ENCODE measurements at places on chromosomes 7 and 10. TPM values are rescaled to one million over a fixed set of nuclear protein-coding genes. Genes with fewer than 3 reads are reported as not detected.

DNA sequence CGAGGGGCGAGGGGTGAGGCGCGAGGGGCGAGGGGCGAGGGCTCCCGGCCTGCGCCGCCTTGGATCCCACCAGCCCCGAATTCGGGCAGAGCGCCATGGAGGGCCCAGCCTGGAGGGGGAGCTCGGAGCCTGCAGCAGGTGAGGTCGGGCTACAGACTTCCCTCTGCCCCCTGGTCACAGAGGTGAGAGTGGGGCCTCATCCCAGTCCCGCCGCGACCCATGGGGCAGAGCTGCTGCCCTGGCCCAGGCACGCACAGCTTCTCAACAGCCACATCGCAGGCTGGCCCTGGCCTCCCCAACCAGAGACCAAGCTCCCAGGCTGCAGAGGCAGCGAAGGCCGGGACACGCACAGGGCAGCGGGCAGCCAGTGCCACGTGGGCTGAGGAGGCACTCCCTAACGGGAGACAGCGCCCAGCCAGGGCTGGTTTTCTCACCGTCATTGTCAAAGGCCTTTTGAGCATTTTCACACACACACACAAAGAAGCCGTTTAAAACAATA lies 191.8 kb downstream of the PTPRN2 start:
- H3K4me3 ChIP-seq: no peak overlapping the region
- H3K36me3 ChIP-seq: no peaks in the 10 kb centered on the region
- peaks cover 12% of the 10 kb centered on the region for H3K27me3 ChIP-seq
- DNase-seq: no peak
- H3K4me1 ChIP-seq: no peaks in the 10 kb centered on the region
- H3K27ac ChIP-seq: no peak overlapping the region

DNA sequence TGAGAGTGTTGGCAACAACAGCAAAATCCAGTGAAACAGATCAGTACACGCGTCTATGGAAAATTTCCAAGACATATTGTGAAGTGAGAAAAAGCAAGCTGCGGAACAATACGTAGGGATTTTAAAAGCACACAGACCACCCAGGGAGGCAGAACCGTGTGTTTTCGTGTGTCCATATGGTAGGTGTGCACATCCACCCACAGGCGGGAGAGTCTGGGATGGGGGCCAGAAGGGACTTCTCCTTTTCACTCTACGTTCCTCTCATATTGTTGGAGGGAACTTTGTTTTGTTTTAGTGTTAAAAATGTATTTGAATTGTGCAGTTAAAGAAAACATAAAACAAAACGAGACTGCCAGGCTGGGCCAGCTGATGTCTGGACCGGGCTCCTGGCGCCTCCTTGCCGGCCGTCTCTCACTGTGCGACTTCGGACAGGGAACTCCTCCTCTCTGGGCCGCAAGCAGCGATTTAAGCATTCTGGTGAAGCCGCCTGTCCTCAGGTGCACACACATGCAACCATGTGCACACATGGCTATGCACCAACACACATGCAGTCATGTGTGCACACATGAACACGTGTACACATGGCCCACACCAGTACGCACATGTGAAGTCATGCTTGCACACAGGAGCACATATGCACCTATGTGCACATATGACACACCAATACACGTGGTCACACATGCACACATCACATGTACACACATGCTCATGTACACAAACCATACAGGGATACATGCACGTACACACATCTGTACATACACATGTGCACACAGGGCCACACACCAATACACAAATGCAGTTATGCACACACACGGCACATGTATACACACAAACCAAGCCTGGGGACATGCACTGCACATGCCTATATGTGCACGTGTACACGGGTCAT lies 141.1 kb downstream of the ELFN1 start:
- DNase-seq: peak; percentile 45
- H3K4me3 ChIP-seq: no peak overlapping the region
- no peaks in the 10 kb centered on the region for H3K36me3 ChIP-seq
- H3K27ac ChIP-seq: no peak overlapping the region
- H3K27me3 ChIP-seq: no peaks in the 10 kb centered on the region

GRCh38 chr7:46852795-46853194 lies 729.1 kb downstream of the TNS3 start:
- no peak overlapping the region for H3K27ac ChIP-seq
- no peak overlapping the region for H3K4me3 ChIP-seq
- H3K36me3 ChIP-seq: no peaks in the 10 kb centered on the region
- no peaks in the 10 kb centered on the region for H3K27me3 ChIP-seq
- H3K4me1 ChIP-seq: no peaks in the 10 kb centered on the region

The RTKN2 gene
- total RNA-seq: 14.1 TPM

DNA sequence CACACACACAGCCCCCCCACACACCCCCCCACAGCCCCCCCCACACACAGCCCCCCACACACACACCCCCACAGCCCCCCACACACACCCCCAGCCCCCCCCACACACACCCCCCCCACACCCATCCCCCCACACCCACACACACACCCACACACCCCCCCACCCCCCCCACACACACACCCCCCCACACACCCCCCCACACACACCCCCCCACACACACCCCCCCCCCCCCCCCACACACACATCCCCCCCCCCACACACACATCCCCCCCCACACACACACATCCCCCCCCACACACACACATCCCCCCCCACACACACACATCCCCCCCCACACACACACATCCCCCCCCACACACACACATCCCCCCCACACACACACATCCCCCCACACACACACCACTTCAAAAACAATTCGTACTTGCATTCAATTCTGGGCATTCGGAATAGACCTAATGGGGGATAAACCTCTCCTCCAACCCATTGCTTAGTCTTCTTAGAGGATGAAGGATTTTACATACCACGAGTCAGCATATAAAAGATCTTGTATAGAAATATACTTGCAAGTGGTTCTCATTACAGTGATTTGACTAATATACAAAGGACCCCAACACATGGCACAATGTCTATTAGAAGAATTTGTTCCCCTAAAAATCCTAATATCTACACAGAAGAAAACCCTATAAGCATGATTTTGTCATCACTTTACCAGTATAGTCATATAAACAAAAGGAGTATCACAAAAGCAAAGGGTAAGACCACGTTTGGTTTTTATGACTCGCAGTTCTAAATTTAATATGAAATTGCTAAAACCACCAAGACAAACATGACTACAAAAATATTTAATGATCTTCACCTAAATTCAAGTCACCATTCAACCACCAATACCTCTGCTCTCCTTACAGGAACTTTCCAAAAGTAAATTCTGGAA lies 80.9 kb downstream of the DIP2C start:
- H3K27me3 ChIP-seq: no peaks in the 10 kb centered on the region
- no peak overlapping the region for H3K4me3 ChIP-seq
- H3K4me1 ChIP-seq: no peaks in the 10 kb centered on the region

DNA sequence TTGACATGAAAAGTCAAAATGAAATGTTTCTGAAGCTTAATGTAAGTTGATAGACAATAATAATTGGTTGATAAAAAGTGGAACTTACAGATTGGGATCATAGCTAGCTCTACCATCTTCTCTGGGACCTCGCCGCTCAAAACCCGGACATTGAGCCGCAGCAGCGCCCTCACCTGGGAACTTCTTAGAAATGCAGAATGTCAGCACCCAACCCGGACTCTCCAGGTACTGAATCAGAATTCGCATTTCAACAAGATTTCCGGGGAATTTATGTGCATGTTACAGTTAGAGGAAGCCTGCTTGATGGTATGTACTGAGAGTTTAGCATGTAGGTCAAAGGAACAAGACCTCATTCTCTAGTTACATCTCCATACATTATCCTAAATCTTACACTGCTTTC lies 36.7 kb upstream of the ABLIM1 start:
- no peaks in the 10 kb centered on the region for H3K36me3 ChIP-seq
- H3K27ac ChIP-seq: no peak overlapping the region
- H3K4me1 ChIP-seq: peaks cover 7% of the 10 kb centered on the region
- H3K4me3 ChIP-seq: no peak overlapping the region
- no peaks in the 10 kb centered on the region for H3K27me3 ChIP-seq

- no peaks in the 10 kb centered on the region for H3K4me1 ChIP-seq
- H3K27me3 ChIP-seq: no peaks in the 10 kb centered on the region
- no peaks in the 10 kb centered on the region for H3K36me3 ChIP-seq
- no peak overlapping the region for H3K27ac ChIP-seq
- no peak for DNase-seq
- no peak overlapping the region for H3K4me3 ChIP-seq
Measured at GRCh38 chr10:5862360-5862961, 27.2 kb downstream of the ANKRD16 start.

The PAX4 gene
- not detected for total RNA-seq

- H3K4me3 ChIP-seq: no peak overlapping the region
- H3K36me3 ChIP-seq: no peaks in the 10 kb centered on the region
- no peaks in the 10 kb centered on the region for H3K4me1 ChIP-seq
- H3K27me3 ChIP-seq: peaks cover 7% of the 10 kb centered on the region
Measured at GRCh38 chr10:2772816-2773631, 294.3 kb upstream of the PFKP start.

DNA sequence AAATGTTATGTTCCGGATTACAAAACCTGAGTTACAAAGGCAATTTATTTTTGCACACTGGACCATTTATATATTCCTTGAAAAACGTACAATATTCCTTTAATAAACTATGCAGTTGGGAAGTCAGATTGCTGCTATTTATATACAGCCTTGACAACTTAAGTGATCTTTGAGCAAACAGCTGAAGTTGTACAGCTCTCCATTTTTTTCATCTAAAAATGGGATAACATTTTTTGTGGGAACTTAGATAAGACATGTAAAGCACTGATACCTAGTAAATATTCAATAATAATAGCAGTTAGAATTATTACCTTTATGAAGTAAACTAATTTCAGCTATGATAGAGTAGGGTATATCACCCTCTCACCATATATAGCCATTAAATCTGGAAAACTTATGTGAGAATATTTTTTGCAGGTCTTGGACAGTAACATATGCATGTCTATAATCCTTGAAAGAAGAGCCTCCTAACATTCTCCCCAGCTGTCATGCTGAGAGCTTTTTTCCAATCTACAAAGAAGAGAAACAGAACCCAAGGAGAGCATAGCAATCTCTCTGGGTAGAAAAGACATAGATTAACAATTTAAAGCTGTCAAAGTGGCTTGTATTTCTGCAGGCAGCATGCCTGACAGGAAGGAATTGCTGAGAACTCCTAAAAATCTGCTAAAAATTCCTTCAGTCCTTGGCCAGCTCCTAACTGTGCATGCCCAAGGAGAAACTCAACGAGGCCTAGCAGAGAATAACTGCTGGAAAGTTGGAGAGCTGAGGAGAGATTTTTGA lies 326.0 kb downstream of the CRPPA start:
- H3K4me3 ChIP-seq: no peak overlapping the region
- no peak overlapping the region for H3K27ac ChIP-seq
- no peaks in the 10 kb centered on the region for H3K27me3 ChIP-seq
- DNase-seq: no peak

- H3K27ac ChIP-seq: no peak overlapping the region
- H3K4me3 ChIP-seq: no peak overlapping the region
- no peaks in the 10 kb centered on the region for H3K4me1 ChIP-seq
- no peaks in the 10 kb centered on the region for H3K27me3 ChIP-seq
Measured at GRCh38 chr10:116053910-116054309, 219.1 kb downstream of the GFRA1 start.

DNA sequence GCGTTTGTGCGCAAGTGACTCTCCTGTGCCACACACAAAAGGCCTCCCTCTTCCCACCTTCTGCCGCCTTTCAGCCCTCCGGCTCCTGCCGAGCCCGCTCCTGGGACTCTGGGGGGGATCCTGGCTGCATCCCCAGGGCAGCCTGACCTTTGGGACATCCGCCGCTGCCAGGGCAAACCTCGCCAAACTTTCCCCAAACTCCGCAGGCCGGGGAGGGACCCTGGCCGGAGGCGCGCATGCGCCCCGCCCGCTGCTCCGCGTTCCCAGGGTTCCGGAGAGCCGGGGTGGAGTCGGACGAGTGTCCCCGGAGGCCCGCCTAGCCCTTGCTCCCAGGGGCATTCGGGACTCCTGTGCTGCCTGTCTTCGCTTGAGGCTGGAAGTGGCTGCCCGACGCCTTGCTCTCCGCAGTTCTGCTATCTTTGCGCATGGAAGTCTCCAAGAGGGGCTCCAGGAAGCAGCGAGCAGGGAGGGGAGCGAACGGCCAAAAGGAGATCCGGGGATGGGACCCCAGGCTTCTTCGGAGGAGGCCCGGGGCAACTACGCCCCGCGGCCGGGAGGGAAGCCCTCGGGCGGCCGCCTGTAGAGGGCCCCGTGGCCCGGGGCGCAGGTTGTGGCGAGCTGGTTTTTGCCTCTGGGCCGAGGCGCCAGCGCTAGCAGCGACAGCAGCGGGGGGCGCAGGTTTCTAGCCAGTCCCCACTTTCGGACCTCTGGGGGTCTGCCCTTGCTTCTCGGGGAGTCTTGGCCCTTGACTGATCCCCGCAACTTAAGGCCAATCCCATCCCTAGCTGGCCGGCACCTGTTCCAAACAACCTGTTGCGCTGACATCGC lies 7.0 kb downstream of the PTF1A start:
- no peak overlapping the region for H3K27ac ChIP-seq
- H3K36me3 ChIP-seq: no peaks in the 10 kb centered on the region
- no peak for DNase-seq
- no peak overlapping the region for H3K4me3 ChIP-seq

DNA sequence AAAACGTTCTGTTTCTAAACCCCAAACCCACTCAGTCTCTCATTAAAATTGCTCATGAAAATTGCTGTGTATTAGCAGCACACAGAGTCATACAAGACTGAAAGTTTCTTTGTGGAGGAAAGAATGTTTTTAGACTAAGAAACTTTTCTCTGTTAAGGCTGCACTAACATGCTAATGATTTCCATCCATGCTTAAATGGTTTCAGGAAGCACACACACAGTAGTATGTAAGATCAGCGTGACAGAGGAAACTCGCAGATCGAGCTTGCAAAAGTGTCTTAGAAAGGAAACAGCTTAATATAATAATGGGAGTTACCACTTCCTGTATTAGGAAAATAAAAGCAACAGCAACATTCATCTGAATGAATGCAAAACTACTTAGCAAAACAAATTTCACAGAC lies 112.7 kb downstream of the ICA1 start:
- H3K27me3 ChIP-seq: no peaks in the 10 kb centered on the region
- H3K36me3 ChIP-seq: no peaks in the 10 kb centered on the region
- no peak overlapping the region for H3K27ac ChIP-seq
- DNase-seq: no peak
- peaks cover 10% of the 10 kb centered on the region for H3K4me1 ChIP-seq

DNA sequence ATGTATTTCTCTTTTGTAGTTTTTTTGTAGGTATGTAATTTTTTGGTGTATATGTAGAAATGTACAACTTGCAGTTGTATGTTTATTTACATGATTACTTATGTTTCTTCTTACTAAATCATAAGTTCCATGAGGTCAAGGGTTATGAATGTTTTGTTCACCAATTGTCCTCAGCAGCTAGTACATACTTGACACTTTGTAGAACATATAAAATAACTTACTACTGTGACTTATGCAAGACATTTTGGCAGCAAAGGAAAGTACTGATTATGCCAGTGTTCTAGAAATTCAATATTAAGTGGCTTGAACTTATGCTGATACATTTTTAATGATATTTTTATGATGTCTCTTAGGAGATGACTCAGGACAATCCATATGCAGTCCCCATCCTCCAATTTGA lies 209.6 kb downstream of the DKK1 start:
- no peak overlapping the region for H3K27ac ChIP-seq
- no peak overlapping the region for H3K4me3 ChIP-seq
- DNase-seq: no peak
- H3K4me1 ChIP-seq: no peaks in the 10 kb centered on the region
